ENCODE measurements at places on chromosomes 7 and 10.

DNA sequence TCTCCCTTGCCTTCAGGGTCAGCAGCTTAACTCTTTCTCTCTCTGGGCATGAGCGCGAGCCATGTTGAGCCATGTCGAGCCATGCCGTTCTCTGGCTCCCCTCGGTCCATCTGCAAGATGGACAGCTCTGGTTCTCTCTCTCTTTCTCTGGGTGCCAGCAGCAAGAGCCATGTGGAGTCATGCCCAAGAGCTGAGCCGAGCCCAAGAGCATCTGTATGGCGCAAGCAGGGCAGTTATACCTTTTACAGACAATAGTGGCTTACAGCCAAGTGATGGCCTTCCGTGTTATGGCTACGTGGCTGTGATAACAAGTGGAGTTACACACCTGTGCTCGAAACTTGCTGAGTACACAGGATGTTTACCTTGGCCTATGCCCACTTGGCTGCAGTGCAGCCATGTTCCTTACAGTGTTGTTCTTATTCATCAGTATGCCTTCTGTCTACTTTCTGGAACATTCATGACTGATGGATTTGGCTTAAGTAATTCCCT, 327.7 kb downstream of the GLRX3 start:
- DNase-seq: no peak

DNA sequence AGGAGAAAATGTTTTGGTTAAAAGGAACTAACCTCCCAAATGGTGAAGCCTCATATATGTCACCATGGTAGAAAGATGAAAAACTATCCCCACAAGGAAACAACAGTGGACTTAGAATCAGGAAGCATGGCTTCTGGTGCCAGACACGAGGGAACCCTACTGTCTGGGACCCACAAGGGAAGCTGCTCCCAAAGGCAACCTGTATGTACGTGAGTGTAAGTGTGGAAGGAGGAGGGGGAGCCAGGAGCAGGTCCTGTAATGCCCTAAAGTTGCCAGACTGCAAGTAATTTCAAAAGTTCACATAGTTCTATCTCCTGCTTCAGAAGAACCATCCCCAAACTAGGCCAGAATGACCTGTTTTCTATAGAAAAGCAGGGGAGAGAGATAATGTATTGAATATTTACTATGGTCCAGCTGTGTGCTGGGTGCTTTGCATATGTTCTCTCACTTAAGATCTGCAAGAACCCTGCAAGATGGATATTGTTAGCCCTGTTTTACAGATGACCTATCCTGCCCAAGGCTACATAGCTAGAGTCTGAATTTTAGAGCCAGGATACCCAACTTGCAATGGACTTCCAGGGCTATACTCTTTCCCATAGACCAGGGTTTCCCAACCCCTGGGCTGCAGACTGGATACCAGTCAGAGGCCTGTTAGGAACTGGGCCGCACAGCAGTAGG, 19.2 kb downstream of the DUSP5 start:
- no peak for DNase-seq

- DNase-seq: no peak
Measured at GRCh38 chr10:59276133-59276532, 86.2 kb downstream of the FAM13C start.

GRCh38 chr10:122504610-122504950, 43.2 kb downstream of the HTRA1 start:
- no peak for DNase-seq
